ENCODE measurements at places on chromosomes 12 and 14. TPM values are rescaled to one million over a fixed set of nuclear protein-coding genes. Genes with fewer than 3 reads are reported as not detected.

- no peak for DNase-seq
Measured at GRCh38 chr12:14452336-14452735, 86.9 kb downstream of the ATF7IP start.

The DPY19L2 gene
- total RNA-seq = 0.24 TPM

- no peak for DNase-seq
Measured at GRCh38 chr12:112239881-112240280, 114.5 kb downstream of the TRAFD1 start.

DNA sequence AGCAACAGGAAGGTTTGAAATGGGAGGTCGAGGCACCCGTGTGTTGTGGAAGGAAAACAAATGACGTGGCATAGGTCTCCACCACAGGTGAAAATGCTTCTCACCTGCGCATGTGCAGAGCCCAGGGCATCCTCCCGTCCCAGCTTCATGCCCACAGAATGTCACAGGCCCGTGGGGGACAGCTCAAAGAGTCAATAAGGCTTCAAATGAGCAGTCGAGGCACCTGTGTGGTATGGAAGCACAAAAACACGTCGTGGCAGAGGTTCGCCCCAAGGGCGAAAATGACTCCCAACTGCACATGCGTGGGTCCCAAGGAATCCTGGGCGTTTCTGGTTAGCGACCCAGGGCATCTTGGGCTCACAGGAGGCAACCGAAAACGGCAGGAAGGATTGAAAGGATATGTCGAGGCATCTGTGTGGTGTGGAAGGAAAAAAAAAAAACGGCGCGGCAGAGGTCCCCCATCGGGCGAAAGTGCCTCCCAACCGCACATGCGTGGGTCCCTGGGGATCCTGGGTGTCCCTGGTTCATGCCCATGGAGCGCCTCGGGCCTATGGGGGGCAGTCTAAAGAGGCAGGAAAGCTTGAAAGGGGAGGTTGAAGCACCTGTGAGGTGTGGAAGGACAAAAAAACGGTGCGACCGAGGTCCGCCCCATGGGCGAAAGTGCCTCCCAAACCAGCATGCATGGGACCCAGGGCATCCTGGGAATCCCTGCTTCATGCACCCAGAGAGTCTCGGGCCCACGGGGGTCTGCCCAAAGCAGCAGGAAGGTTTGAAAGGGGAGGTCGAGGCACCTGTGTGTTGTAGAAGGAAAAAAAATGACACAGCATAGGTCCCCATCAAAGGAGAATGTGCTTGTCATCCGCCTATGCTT, 578.5 kb downstream of the ALG10 start:
- DNase-seq = no peak

- DNase-seq = no peak
Measured at GRCh38 chr12:67299926-67300325, 30.8 kb downstream of the CAND1 start.

- no peak for DNase-seq
Measured at GRCh38 chr12:43267818-43268217, 284.2 kb downstream of the ADAMTS20 start.

The MEG3 gene
- total RNA-seq = 0.66 TPM

DNA sequence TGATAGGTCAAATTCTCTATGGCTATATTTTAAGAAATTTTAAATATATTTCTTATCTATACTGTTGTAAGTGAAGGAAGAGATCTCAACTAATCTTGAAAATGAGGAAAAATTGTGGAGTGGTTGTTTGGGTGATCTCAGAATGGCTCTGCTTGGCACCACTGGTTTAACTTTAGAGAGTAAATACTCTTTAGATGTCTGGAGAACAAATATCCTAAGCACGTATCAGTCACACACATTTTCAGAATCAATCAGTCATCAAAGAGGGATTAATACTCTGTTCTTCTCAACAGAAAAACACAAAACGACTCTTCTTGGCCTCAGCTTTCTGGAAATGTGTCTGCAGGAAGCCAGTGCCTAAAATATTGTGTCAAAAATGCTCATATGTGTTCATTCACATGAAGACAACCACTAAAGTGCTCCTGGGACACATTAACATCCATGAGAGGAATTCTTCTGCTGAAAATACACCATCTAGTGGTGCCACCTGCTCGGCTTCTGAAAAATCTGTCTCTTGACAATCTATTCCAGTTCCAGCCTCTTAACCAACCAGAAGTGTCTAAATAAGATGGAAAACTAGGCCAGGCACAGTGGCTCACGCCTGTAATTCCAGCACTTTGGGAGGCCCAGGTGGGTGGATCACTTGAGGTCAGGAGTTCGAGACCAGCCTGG, 81.1 kb upstream of the CCDC198 start:
- DNase-seq = no peak

DNA sequence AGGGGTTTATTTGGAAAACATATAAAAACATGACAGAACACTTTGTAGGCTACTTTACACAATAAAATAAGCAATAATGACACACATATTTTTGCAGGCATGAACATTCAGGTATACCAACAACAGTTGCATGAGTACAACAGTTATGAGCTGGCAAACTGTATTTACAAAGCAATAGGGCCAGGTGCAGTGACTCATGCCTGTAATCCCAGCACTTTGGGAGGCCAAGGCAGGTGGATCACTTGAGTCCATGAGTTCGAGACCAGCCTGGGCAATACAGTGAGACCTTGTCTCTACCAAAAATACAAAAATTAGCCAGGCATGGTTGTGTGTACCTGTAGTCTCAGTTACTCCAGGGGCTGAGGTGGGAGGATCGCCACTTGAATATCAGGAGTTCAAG, 101.1 kb downstream of the BMP4 start:
- no peak for DNase-seq

The SH2B3 gene
- total RNA-seq = 46.4 TPM

The ACSM4 gene
- total RNA-seq = not detected

GRCh38 chr12:28026701-28027100, 54.2 kb upstream of the PTHLH start:
- DNase-seq = no peak

The GPR135 gene
- total RNA-seq = 1.1 TPM

- DNase-seq = no peak
Measured at GRCh38 chr12:108386709-108387360, 47.7 kb upstream of the CMKLR1 start.

The IL31 gene
- not detected for total RNA-seq

DNA sequence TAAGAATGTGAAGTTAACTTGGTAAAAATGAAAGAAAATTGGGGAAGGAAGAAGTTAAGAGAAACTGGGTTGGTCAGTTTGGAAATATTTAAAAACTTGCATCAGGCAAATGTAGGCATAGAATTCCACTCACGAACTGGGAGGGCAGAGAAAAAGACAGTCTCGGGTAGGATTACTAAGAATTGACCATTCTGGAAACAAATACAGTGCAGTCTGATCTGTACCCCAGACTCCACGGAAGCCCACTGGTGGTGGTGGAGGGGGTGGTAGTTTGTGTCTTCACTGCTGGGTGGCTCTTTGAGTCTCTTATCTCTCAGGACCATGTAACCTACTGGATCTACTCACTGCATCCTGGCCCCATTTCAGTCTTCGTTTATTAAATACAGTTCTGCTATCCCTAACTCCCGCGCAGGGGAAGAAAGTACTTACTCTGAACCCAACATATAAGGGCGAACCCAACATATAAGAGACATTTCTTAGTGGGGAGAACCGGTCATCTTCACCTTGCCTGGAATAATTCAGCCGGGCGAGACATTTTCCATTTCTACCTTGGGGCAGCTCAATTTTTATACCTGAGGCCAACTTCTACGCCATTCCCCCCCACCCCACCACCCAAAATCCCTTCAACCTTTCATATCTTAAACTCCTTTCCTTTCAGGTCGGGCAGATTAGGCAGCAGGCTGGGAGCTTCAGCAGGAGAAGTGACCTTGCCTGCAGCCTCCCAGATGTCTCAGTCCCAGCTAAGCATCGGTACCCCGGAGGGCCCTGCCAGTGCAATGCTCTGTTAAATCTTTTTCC, 1.7 kb downstream of the SLC2A3 start:
- no peak for DNase-seq

- no peak for DNase-seq
Measured at GRCh38 chr12:53378724-53379388, 1.1 kb upstream of the SP1 start.

The AKAP5 gene
- 3.7 TPM for total RNA-seq

- no peak for DNase-seq
Measured at GRCh38 chr14:69635981-69636639, 24.7 kb downstream of the SUSD6 start.

DNA sequence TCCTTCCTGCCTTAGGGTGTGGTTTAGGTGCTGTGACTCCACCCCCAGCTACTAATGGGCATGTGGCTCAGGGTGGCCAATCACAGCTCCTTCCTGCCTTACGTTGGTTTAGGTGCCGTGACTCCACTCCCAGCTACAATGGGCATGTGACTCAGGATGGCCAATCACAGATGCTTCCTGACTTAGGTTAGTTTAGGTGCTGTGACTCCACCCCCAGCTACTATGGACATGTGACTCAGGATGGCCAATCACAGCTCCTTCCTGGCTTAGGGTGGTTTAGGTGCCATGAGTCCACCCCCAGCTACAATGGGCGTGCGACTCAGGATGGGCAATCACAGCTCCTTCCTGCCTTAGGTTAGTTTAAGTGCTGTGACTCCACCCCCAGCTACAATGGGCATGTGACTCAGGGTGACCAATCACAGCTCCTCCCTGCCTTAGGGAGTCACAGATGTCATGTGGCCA, 163.9 kb downstream of the TBX5 start:
- peak; percentile 8 for DNase-seq

DNA sequence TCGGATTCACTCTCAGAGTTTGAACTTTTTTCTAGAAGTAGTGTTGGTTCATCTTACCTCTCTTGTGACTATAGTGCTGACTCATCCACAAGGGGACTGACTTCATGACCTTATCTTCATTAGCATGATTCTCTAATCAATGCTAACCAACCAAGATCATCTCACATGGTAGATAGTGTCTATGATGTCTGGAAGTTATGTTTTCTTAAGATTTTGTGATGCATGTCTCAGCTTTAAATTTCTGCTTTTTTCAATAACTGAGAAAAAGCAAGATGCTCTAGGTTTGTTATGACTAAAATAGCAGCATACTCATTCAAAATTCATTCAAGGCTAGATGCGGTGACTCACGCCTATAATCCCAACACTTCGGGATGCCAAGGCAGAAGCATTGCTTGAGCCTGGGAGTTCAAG, 12.3 kb upstream of the SLC35E3 start:
- DNase-seq = no peak

DNA sequence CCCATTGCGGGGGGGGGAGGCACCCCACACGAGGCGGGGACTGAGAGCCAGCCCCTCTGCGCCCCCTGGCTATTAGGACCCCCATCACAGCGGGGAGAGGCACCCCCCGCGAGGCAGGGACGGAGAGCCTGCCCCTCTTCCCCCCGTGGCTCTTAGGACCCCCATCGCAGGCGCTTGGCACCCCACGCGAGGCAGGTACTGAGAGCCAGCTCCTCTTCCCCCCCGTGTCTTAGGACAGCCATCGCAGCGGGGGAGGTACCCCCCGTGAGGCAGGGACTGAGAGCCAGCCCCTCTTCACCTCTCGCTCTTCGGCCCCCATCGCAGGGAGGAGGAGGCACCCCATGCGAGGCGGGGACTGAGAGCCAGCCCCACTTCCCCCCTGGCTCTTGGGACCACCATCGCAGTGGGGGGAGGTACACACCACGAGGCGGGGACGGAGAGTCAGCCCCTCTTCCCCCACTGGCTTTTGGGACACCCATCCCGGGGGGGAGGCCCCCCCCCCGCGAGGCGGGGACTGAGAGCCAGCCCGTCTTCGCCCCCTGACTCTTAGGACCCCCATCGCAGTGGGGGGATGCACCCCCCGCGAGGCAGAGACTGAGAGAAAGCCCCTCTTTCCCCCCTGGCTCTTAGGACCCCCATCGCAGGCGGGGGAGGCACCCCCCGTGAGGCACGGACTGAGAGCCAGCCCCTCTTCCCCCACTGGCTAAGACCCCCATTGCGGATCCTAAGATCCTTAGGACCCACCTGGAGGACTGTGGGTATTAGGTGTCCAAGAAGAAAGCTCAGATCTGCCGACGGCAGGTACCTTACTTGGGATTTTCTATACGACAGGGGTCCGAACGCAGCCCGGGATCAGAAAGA, 198.6 kb upstream of the PZP start:
- DNase-seq = no peak

- DNase-seq = no peak
Measured at GRCh38 chr14:45120096-45120495, 14.2 kb downstream of the FKBP3 start.

The DCAF5 gene
- total RNA-seq = 30.1 TPM

- no peak for DNase-seq
Measured at GRCh38 chr14:89340200-89341181, 76.5 kb downstream of the FOXN3 start.

DNA sequence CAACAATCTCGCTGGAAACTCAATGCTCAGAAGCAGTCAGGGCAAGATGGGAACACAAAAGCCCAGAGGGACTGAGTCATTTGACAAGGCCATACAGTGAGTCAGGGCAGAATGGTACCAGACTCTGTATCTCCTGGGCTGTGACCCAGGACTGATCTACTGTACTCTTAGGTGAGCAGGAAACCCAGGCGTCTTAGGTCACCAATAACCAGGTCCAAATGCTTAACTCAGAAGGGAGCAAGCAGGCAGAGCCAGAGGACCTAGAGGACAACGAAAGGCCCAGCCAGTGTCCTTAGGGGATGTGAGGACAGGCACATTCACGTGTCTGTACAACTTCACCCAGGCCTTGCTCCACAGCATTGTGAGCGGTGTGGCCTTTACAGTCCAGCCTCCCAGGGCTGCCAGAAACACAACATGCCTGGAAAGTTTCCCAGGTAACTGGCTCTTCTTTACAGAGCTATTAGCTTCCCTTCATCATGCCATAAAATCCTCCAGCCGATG, 69.9 kb downstream of the ARL6IP4 start:
- DNase-seq = no peak

The KRT78 gene
- total RNA-seq = not detected

Data from GM12878 (cell line).